Right forelimb (tissue), 1 donor: ENCODE measurements at places on chromosomes 2 and 18.

GRCh38 chr2:1556776-1557466, 143.7 kb downstream of the TPO start:
- DNase-seq, result peak; percentile 39

DNA sequence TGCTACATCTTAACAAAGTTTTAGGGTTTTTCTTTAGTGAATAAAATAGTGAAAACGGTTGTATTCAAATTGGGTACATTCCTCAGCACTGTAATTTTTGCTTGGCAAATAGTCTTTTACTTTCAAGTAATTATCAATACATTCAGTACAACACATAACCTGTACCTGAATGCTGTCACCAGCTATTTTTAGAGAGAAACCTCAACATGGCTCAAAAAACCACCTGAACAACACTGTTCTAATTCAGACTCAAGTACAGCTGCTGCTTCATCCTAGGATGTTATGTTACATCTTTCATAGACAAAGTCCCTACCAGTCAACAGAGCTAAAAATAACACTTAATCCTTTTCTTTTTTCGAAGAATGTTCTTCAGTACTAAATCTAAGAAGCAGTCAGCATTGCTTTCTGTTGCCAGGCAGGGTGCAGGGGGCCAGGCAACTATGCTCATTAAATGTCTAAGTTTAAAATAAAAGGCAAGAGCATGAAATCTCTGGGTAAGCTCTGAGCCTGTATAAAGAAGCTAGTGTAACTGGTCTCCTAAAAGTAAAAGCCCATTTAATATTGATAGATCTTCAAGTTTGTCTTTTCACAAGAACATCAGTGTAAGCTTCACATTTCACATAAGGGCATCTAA, 20.5 kb downstream of the PDIA6 start:
- no peak for DNase-seq

GRCh38 chr2:231573698-231574421, 18.8 kb upstream of the TEX44 start:
- DNase-seq, result no peak

- no peak for DNase-seq
Measured at GRCh38 chr2:47751856-47752414, 31.0 kb upstream of the MSH6 start.

DNA sequence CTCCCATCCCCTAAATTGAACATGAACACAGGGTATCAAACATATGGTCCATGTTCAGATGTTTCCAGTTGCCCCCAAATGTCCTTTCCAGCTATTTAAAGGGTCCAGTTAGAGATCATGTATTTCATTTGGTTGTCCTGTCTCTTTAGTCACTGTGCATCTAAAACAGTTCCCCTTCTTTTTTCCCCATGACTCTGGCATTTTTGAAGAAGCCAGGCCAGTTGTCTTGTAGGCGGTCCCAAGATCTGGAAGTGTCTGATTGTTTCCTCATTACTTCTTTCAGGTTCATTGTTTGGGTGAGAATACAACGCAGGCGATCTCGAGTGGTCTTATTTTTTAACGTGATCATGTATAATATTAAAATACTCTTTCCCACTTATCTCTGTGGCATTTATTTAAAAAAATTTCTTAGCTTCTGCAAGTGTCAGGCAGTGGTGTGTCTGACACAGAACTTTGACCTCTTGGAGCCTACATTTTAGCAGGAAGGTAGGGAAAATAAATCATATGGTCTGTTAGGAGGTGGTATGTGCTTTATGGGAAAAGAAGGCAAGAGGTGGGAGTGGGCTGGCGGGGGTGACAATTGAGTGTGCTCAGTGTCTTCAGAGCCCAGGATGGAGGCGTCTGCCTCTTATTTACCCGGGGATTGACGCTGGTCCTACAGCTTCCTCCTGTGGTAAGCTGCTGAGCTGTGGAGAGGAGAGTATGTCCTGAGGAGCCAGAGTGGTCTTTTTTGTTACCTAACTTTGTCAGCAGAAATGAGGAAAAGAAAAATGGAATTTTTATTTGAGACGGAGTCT, 8.1 kb downstream of the RAB31 start:
- DNase-seq, result no peak

DNA sequence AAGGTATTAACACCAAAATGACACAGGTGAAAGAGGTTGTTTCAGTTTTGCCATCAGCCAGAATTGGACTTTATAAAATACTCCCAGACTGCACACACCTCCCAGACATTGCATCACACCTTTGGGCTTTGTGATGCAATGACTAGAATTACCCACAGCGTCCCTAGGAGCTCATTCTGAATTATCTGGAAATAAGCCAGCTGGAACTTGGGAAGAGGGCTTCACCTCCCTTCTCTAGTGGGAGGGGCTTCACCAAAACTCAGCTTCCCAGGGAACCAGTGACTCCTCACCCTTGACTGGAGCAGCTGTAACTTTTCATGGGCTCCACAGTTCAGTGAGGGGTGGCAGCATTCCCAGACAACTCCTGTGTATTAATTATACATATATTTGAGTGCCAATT, 83.1 kb upstream of the BZW1 start:
- DNase-seq, result no peak

- no peak for DNase-seq
Measured at GRCh38 chr2:208255557-208256106, 761 bp upstream of the IDH1 start.

- no peak for DNase-seq
Measured at GRCh38 chr2:38907743-38908562, 18.3 kb downstream of the ARHGEF33 start.

DNA sequence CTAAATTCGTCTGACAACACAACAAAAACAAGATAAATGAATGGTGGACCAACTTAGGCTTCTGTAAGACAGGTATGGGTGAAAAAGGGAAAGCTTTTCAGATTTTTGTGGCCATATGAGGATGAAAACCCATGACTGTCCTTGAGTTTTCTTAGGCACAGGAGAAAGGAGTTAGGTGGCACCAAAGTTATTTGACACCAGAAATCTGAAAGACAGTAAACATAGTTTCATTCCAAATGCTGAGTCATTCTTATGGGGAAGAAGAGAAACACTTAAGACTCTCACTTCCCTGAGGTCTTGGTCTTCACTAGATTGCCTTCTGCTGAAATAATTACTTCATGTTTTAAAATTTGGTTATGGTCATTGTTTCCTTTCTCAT, 5.2 kb upstream of the GPD2 start:
- DNase-seq, result no peak

DNA sequence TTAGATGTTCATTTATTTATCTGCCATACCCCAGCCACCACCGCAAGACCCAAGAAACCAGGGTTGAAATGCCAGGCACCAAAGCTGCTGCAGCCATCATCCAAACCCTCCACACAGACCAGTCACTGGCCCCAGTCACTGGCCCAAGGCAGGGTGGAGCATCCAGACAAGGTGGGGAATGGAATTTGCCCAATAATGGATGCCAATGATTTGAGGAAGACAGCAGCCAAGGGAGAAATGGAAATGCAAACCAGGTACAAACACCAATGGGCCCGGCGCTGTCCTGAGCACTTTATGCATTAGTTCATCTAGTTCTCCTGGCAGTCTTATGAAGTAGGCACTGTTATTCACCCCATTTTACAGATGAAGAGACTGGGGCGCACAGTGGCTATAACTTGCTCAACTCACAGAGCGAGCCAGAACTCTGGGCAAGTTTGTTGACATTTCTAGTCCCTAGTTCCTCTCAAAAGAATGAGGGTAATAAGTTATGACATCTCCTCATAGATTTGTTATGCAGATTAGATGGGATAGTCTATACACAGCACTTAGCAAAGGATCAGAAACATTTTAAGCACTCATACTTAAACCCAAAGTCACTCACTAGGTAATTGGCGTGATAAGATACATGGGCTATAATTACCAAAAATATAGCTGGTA, 173.3 kb downstream of the TMEM247 start:
- no peak for DNase-seq

- no peak for DNase-seq
Measured at GRCh38 chr18:36809590-36810381, 19.0 kb downstream of the TPGS2 start.

GRCh38 chr18:12334366-12334808, 26.3 kb downstream of the TUBB6 start:
- DNase-seq, result no peak

DNA sequence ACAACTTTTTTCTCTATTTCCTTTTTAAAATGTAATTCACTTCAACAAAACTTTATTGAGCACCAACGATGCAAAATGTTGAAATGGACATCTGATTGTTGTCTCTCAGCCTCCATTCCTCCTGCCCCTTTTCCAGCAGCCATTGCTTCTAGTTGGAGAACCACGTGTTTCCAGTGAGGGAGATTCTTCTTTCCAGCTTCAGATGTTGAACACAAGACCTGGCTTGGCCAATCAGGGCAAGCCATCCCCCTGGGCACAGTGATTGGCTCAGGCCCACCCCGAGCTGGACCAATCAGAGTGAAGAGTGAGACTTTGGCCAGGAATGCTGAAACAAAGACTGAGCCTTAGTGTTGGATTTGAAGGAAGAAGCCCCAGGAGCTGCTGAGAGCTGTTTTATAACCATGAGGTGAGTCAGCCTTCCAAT, 59.0 kb downstream of the E2F6 start:
- DNase-seq, result peak; percentile 75
